Cardiac muscle cell (in vitro differentiated cells and primary cell): ENCODE measurements at places on chromosomes 16 and 17.

DNA sequence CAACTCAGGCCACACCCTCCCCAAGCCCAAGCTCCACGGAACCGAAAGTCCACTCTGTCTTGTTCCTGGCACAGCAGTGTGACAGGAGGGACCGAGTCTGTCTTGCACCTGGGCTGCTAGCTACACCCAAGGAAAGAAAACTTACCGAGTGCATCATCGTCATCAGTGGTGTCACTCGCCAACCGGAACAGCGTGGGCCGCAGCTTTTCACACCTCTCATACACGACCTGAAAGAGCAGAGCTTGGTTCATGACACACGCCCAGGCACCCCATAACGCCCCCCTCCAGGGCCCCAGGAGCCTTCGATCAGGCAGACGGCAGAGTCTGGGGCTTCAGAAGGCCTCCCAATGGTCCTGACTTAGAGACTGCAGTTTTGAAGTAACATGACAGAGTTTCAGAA is 27.5 kb downstream of the GGA2 start:
- no peak for DNase-seq
- H3K4me3 ChIP-seq: no peak overlapping the region
- H3K27ac ChIP-seq: no peak overlapping the region
- no peaks in the 10 kb centered on the region for H3K27me3 ChIP-seq
- H3K36me3 ChIP-seq: peaks cover 87% of the 10 kb centered on the region
- no peaks in the 10 kb centered on the region for H3K4me1 ChIP-seq

DNA sequence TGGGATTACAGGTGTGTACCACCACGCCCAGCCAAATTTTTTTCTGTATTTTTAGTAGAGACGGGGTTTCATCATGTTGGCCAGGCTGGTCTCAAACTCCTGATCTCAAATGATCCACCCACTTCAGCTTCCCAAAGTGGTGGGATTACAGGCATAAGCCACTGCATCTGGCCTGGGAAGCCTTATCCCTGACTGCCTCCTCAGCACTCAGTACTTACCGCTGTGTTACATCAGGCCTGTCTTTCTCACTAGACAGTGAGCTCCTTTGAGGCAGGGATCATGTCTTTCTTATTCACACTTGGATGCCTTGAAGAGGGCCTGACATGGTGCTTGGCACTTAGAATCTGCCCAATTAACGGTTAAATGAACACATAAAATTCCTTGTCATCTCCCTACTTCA is 56.3 kb upstream of the MTMR4 start:
- no peaks in the 10 kb centered on the region for H3K27me3 ChIP-seq
- H3K27ac ChIP-seq: no peak overlapping the region
- no peak overlapping the region for H3K4me3 ChIP-seq
- H3K4me1 ChIP-seq: no peaks in the 10 kb centered on the region

- H3K4me3 ChIP-seq: no peak overlapping the region
- no peaks in the 10 kb centered on the region for H3K4me1 ChIP-seq
- H3K36me3 ChIP-seq: no peaks in the 10 kb centered on the region
- H3K27me3 ChIP-seq: no peaks in the 10 kb centered on the region
- H3K27ac ChIP-seq: no peak overlapping the region
Observed at GRCh38 chr16:47858333-47858982, 297.3 kb downstream of the ABCC12 start.

GRCh38 chr17:48294020-48294805 is 135.8 kb downstream of the SKAP1 start:
- DNase-seq: no peak
- H3K4me3 ChIP-seq: no peak overlapping the region
- H3K27me3 ChIP-seq: peaks cover 62% of the 10 kb centered on the region
- H3K4me1 ChIP-seq: no peaks in the 10 kb centered on the region

GRCh38 chr17:78013683-78014467 is 55.4 kb downstream of the TNRC6C start:
- H3K4me3 ChIP-seq: no peak overlapping the region
- peaks cover 3% of the 10 kb centered on the region for H3K36me3 ChIP-seq
- no peaks in the 10 kb centered on the region for H3K27me3 ChIP-seq
- H3K4me1 ChIP-seq: no peaks in the 10 kb centered on the region

- H3K27me3 ChIP-seq: no peaks in the 10 kb centered on the region
- H3K27ac ChIP-seq: no peak overlapping the region
- H3K4me3 ChIP-seq: no peak overlapping the region
- H3K4me1 ChIP-seq: no peaks in the 10 kb centered on the region
Observed at GRCh38 chr16:88289968-88290401, 92.8 kb upstream of the ZNF469 start.

DNA sequence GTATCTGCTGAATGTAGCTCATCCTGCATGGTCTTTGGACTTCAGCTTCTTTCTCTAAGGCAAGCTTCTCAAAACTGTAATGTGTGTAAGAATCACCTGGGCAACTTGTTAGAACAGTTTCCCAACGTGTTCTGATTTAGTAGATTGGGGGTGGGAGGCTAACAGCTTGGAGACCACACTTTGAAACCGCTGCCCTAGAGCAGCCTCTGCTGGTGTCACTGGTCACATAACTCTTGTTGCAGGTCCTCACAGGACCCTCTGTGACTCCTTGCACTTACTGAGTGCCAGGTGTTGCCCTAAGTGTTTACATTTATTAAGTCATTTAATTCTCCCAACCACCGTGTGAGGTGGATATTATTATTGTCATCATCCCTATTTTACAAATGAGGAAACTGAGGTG is 9.9 kb downstream of the SLC35G3 start:
- DNase-seq: no peak
- no peaks in the 10 kb centered on the region for H3K4me1 ChIP-seq
- peaks cover 79% of the 10 kb centered on the region for H3K36me3 ChIP-seq

GRCh38 chr17:75516619-75517296 is 430 bp downstream of the TSEN54 start:
- peaks cover 19% of the 10 kb centered on the region for H3K4me1 ChIP-seq
- H3K27ac ChIP-seq: peak overlapping the region; percentile 65
- H3K27me3 ChIP-seq: no peaks in the 10 kb centered on the region
- peak overlapping the region; percentile 50 for H3K4me3 ChIP-seq
- peaks cover 5% of the 10 kb centered on the region for H3K36me3 ChIP-seq

DNA sequence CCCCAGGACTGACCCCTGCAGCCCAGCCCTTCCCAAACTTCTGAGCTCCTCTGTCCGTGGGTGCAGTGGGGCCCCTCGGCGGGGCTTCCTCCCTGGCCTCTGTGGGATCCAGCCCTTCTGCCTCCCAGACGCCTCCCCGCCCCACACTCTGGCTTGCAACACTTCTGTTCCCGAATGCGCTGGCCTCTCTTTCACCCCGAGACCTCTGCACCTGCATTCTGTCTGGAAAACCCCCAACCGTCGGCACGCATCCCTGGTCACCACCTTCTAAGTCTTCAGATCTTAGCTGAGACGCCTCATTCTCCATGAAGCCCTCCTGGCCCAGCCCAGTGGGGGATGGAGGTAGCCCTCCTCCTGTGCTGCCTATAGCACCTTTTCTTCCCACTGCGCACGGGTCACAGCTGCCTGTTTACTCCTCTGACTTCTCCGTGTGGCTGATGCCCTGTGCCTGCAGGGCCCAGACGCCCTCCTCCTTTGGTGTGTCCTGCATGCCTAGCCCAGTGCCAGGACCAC is 26.4 kb downstream of the TMEM235 start:
- DNase-seq: peak; percentile 81
- H3K4me3 ChIP-seq: no peak overlapping the region
- H3K27me3 ChIP-seq: no peaks in the 10 kb centered on the region
- H3K4me1 ChIP-seq: peaks cover 59% of the 10 kb centered on the region

GRCh38 chr17:79861413-79862216 is 22.4 kb upstream of the CBX4 start:
- no peak overlapping the region for H3K4me3 ChIP-seq
- H3K27ac ChIP-seq: no peak overlapping the region
- H3K36me3 ChIP-seq: no peaks in the 10 kb centered on the region
- no peak for DNase-seq
- no peaks in the 10 kb centered on the region for H3K4me1 ChIP-seq
- H3K27me3 ChIP-seq: no peaks in the 10 kb centered on the region

DNA sequence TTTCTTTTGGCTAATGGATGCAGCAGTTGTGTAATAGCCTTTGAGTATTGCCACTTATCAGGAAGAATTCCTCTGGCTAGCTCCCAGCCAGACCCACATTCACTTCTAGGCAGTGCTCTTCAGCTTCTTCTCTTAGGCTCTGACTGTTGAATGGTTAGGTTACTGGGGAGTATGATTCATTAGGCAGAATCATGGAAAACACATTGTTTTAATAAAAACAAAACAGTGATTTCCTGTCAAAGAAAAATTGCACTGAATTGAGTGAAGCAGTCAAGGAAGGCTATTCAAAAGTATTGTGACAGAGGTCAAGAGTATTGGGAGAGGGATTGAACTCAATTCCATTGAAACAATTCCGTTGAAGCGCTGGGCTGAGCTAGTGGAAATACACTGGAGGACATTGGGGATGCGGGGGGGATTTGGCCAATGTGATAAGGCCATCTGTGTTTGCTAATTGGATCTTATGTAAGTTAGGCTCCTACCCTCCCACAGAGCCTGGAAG is 68.0 kb downstream of the CNTNAP4 start:
- no peaks in the 10 kb centered on the region for H3K27me3 ChIP-seq
- H3K36me3 ChIP-seq: no peaks in the 10 kb centered on the region
- H3K27ac ChIP-seq: no peak overlapping the region
- peaks cover 6% of the 10 kb centered on the region for H3K4me1 ChIP-seq
- H3K4me3 ChIP-seq: no peak overlapping the region

DNA sequence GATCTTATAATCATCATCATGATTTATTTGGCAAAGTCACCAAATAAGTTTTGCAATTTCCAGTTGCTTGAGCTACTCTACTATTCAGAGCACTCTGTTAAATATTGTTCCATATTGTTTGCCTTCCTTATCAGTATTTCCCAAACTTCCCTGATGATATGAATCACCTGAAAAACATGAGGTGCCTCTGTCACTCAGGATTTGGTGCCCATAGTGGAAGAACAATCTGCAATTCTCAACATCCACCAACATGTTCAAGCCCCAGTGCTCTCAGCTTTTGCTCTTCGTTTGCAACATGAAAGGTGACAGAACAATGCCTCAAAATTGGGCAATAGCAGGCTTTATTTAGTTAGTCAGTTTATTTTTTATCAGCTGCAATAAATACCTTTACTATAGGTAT is 28.6 kb upstream of the WSB1 start:
- H3K36me3 ChIP-seq: no peaks in the 10 kb centered on the region
- no peaks in the 10 kb centered on the region for H3K27me3 ChIP-seq
- H3K27ac ChIP-seq: no peak overlapping the region
- H3K4me3 ChIP-seq: no peak overlapping the region

DNA sequence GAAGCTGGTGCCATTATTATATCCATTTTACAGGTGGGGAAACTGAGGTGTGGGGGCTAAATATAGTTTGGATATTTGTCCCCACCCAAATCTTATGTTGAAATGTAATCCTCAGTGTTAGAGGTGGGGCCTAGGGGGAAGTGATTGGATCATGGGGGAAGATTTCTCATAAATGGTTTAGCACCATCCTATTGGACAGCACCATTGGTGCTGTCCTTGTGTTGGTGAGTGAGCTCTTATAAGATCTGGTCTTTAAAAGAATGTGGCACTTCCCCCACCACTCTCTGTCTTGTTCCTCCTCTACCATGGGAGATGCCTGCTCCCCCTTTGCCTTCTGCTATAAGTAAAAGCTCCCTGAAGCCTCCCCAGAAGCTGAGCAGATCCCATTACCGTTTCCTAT is 119.8 kb upstream of the SEC14L1 start:
- DNase-seq: no peak
- H3K27ac ChIP-seq: no peak overlapping the region
- H3K36me3 ChIP-seq: no peaks in the 10 kb centered on the region

- no peaks in the 10 kb centered on the region for H3K36me3 ChIP-seq
- no peak overlapping the region for H3K4me3 ChIP-seq
- no peaks in the 10 kb centered on the region for H3K4me1 ChIP-seq
- H3K27me3 ChIP-seq: no peaks in the 10 kb centered on the region
Observed at GRCh38 chr17:76943781-76944213, 75.6 kb downstream of the MGAT5B start.

DNA sequence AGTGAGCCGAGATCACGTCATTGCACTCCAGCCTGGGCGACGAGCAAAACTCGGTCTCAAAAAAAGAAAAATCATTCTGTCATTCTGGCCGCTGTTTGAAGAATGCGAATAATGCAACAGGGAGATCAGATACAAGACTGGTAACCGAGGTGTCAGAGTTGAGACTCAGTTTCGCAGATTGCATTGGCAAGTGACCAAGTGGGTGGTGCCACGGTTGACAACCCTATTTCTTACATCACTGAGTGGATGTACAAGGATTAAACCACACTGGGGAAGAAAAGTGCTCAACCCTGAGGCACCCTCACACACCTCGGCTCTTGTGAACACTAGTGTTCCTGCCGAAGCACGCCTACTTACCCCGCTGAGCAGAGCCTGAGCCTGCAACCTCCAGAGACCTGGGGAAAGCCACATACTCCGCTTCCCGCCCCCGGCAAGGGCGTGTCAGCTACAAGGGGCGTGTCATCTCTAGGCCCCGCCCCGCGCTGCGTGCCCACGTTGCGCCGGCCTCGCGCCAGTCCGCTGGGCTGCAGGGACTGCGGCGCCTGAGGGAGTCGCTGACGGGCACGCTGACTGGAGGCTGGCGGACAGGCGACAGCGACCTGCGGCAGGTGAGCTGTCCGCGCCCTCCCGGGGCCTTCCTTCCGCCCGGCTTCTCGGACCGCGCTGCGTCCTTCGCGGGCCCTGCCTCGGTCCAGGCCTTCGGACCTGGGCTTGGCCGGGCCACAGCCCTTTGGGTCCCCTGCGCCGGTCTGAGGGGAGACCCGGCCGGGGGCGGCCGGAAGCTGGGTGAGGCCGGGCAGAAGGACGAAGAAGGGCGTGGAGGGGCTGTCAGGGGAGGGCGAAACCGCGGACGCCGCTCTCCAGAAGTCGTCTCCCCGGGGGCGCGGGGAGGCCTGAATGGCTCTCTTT is at the start of gene HMOX2:
HMOX2 (plus strand) TSS at position 519 of the 909 bp plus-strand sequence. CDS start 29,127 bp downstream, outside the sequence.
- no peaks in the 10 kb centered on the region for H3K27me3 ChIP-seq
- H3K36me3 ChIP-seq: no peaks in the 10 kb centered on the region
- DNase-seq: peak; percentile 95
- peak within 1 kb of the TSS; percentile 81 for H3K27ac ChIP-seq
- H3K4me1 ChIP-seq: peaks cover 3% of the 10 kb centered on the region
- H3K4me3 ChIP-seq: peak within 1 kb of the TSS; percentile 89

DNA sequence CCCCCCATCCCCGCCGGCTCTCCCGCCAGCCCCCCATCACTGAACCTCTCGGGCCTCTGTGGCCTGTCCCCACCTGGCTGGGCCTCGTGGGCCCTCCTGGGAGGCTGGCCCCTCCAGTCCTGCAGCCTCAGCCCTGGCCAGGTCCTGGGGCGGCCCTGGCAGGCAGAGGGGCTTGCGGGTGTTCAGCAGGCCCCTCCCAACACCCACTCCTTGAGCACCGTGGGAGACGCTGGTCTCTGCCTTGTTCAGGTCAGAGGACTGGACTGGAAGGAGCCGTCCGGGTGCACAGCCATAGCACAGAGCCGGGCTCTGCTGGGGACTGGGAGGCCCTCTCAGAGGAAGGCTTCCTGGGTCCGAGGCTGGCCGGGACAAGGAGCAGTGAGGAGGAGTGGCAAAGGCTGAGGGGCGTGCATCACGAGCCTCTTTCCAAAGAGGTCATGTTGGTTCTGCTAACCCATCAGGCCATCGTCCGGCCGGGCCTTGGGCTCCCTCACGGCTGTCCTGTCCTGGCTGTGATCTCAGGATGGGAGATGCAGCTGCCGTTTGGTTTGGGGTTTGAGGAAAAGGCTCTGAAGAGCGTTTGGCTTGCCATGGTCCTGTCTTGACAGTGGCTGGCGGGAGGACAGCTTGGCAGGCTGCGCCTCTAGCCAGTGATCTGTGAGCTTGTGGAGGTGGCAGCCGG is 6.3 kb upstream of the PABPN1L start:
- no peak for DNase-seq
- H3K4me3 ChIP-seq: no peak overlapping the region
- H3K36me3 ChIP-seq: no peaks in the 10 kb centered on the region
- peaks cover 6% of the 10 kb centered on the region for H3K4me1 ChIP-seq
- no peaks in the 10 kb centered on the region for H3K27me3 ChIP-seq

- H3K27me3 ChIP-seq: no peaks in the 10 kb centered on the region
- no peak for DNase-seq
- no peaks in the 10 kb centered on the region for H3K4me1 ChIP-seq
Observed at GRCh38 chr17:58039975-58040374, 32.9 kb upstream of the SRSF1 start.
